ENCODE measurements at places on chromosomes 5 and 9.
A peak's percentile ranks its signal among the peaks of the same experiment; 100 is the strongest.

- no peak for DNase-seq
Measured at GRCh38 chr5:132497488-132497997, 7.0 kb upstream of the IRF1 start.

GRCh38 chr5:142749321-142749720, 20.9 kb upstream of the ARHGAP26 start:
- DNase-seq: peak; percentile 65

DNA sequence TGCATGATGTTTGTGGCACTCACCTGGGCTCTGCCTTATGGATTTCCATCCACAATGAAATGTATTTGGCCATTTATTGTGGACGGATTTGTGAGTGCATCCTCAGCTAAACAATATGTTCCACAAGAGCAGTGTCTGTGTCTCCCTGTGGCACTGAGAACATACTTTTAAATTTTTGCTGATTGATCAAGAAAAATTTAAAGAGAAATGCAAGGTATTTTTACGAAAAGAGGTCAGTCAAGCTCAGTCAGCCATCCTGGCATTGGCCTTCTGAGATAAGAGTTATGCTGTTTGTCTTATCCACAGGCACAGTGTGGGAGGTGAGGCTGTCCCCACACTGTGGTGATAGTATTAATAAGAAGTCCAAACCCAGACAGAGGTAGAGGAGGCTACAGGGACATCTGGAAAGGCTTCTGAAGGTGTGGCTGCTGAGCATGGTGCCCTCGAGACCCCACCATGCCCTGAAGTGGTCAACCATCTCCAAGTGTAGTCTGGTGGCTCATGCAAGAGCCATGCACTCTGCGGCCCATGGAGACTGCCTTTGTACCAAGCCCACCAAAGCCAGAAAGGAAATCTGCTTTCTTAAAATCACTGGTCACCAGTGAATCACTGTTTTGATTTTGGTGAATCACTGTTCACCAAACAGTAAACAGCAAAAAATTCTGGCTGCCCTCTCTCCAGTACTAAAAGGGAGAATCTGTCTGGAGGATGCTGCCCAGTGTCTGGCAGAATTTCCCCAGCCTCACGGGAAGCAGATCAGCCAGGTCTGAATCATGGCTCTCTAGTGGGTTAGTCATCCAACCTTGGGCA, 28.8 kb downstream of the SPOCK1 start:
- DNase-seq: peak; percentile 1

GRCh38 chr5:151257731-151258181, 4.8 kb downstream of the GM2A start:
- peak; percentile 86 for DNase-seq

- no peak for DNase-seq
Measured at GRCh38 chr5:1219098-1219767, 5.9 kb upstream of the SLC6A18 start.

DNA sequence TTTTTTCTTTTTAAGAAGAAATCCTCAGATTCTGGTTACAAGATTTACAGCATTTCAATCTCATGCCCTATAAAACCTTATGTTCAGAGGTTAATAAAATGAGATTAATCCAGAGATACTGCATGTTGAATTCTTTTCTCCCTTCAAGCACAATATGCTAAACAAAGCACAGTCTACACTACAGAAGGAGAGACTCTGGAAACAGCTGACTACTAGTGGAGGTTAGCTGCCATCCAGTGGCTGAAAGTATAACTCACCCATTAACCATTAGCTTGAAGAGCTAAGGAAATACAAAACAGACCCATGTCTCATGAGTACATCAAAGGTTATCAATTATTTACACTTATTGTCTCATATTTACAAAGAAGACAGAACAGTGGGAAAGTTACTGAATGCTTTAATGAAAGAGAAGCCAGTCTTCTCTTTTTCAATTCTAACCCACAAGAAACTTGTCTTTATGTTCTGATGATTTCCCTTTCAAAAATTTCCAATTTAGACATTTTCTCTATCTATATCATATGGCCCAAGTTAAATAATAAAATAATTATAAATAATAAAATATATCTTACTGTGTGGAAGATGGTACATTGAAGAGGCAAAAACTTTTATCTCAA, 12.7 kb upstream of the DNAH5 start:
- DNase-seq: peak; percentile 30

DNA sequence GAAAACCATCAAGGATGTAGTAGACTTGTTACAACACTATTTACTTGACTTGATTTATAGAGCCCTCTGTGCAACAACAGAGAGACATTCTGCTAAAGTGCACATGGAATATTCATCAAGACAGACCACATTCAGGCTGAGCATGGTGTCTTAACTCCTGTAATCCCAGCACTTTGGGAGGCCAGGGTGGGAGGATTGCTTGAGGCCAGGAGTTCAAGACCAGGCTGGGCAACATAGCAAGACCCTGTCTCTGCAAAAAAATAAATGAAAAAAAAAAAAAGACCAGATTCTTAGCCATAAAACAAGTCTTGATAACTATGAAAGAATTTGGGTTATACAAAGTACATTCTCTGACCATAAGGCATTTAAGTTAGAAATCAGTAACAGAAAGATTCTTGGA, 25.3 kb downstream of the DENND4C start:
- no peak for DNase-seq

DNA sequence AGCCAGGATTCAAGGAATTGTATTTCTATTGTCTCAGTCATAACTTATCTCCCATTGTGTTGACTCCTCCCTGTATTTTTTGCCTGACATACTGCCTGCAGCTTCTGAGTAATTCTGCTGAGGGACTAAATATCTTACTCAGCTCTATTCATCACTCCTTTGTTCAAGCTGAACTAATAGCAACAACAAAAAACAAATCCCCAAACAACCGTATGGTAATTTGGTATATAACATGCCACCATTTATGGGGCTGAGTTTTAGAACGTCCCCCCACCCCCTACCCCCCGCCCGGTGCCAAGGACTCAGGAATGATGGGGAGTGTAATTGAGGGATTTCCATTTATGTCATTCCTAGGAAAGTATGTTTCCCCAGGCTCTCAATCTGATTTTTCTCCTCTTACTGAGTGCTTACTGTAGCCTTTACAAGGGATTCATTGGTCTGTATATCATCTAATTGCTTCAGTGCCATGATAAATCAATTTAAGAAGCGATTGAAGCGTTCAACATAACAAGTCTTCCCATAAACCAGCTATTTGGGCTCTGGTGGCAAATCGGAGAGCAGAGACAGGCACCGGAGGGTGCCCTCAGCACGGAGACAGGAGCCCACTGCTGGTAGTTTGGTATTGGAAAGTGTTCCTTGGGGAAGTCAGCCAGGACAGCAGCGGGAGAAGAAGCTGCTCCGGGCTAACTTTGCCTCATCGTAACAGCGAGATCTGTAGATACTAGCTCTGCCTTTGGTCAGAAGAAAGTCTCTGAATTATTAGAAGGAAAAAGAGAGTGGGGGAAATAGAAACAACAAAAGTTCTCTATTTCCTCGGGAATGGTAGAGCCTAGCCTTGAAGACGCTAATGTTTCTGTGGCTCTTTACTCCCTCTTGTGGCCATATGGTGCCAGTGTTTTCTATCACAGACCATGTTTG, 40.7 kb upstream of the HSD17B4 start:
- peak; percentile 78 for DNase-seq

Measured in inflammatory macrophage treated with lipopolysaccharide for 4 hours (primary cell).